ENCODE measurements at places on chromosomes 3 and 15. TPM values are rescaled to one million over a fixed set of nuclear protein-coding genes. Genes with fewer than 3 reads are reported as not detected.

The PGBD4 gene
- 1.0 TPM for total RNA-seq

The GOLGA6D gene
- total RNA-seq, result 0.34 TPM

The NR1I2 gene
- total RNA-seq, result 0.66 TPM

The POTEB2 gene
- total RNA-seq, result not detected

The GOLGA8J gene
- total RNA-seq, result 0.51 TPM

The EPHA3 gene
- total RNA-seq, result 6.2 TPM

The GABRR3 gene
- total RNA-seq, result not detected

The HHATL gene
- 0.17 TPM for total RNA-seq

The KCNMB2 gene
- not detected for total RNA-seq

The SLC9C1 gene
- 0.17 TPM for total RNA-seq

The TMEM41A gene
- 12.1 TPM for total RNA-seq

The SST gene
- total RNA-seq, result not detected

The KLHL6 gene
- 2.9 TPM for total RNA-seq

The PP2D1 gene
- total RNA-seq, result not detected

The MGLL gene
- 83.9 TPM for total RNA-seq

The NDN gene
- total RNA-seq, result 53.8 TPM

The ZCWPW2 gene
- 0.88 TPM for total RNA-seq

The ATP13A5 gene
- not detected for total RNA-seq

The SLC2A2 gene
- not detected for total RNA-seq

The ZKSCAN7 gene
- 3.5 TPM for total RNA-seq

The LMAN1L gene
- not detected for total RNA-seq

The B3GNT5 gene
- total RNA-seq, result 7.7 TPM

The PLA2G4D gene
- total RNA-seq, result 0.57 TPM

The GOLGA6L10 gene
- 0.16 TPM for total RNA-seq

The CHRNA7 gene
- total RNA-seq, result 0.44 TPM

The NR2E3 gene
- total RNA-seq, result not detected

The PPP4R2 gene
- 38.9 TPM for total RNA-seq

The MDFIC2 gene
- not detected for total RNA-seq

The SCAANT1 gene
- total RNA-seq, result not detected

The CTXN2 gene
- total RNA-seq, result not detected

The PIF1 gene
- total RNA-seq, result 1.0 TPM

The IL20RB gene
- 2.9 TPM for total RNA-seq

The MINDY2 gene
- total RNA-seq, result 20.2 TPM

The TIPARP gene
- 39.6 TPM for total RNA-seq

The SAMD7 gene
- not detected for total RNA-seq

The SV2B gene
- total RNA-seq, result 1.4 TPM

The CEP152 gene
- total RNA-seq, result 6.0 TPM

The ANKUB1 gene
- not detected for total RNA-seq

The TGM5 gene
- total RNA-seq, result not detected

The FSIP1 gene
- total RNA-seq, result not detected

The TNNC1 gene
- total RNA-seq, result 3.7 TPM

The C15orf40 gene
- 23.9 TPM for total RNA-seq

The PATL2 gene
- 2.2 TPM for total RNA-seq

The ACVR2B gene
- total RNA-seq, result 15.1 TPM

The RNF13 gene
- total RNA-seq, result 81.0 TPM

The FHIT gene
- 4.4 TPM for total RNA-seq

The TRH gene
- total RNA-seq, result not detected

The TMEM44 gene
- 8.2 TPM for total RNA-seq

The NAA80 gene
- 7.3 TPM for total RNA-seq

The LRRC3B gene
- not detected for total RNA-seq

The SPATA12 gene
- total RNA-seq, result not detected

The CCRL2 gene
- total RNA-seq, result 27.0 TPM

The SLC15A2 gene
- 2.8 TPM for total RNA-seq

The RTP3 gene
- total RNA-seq, result not detected

The KBTBD8 gene
- total RNA-seq, result 0.88 TPM

The SPESP1 gene
- 3.3 TPM for total RNA-seq
